A549 treated with CpdA at 1 μM for 4 hours (cell line): ENCODE measurements at places on chromosomes 5 and 9. TPM values are rescaled to one million over a fixed set of nuclear protein-coding genes. Genes with fewer than 3 reads are reported as not detected.

OR1Q1 gene
- 0.06 TPM in 1 of 5 replicates, not detected in the others for total RNA-seq

SPINK13 gene
- total RNA-seq = not detected in 5 replicates

BHMT2 gene
- total RNA-seq = not detected in 5 replicates

SMC2 gene
- total RNA-seq = 19.4 to 31.3 TPM (median 23.3 TPM) in 5 replicates

BRIX1 gene
- 52.9 to 62.0 TPM (median 56.7 TPM) in 5 replicates for total RNA-seq

BHMT gene
- 0.13 TPM in 1 of 5 replicates, not detected in the others for total RNA-seq

NME5 gene
- not detected in 5 replicates for total RNA-seq

DRD1 gene
- total RNA-seq = 0.83 to 1.4 TPM (median 1.0 TPM) in 5 replicates

RAB14 gene
- 44.3 to 46.3 TPM (median 44.7 TPM) in 5 replicates for total RNA-seq

PROB1 gene
- total RNA-seq = 0.27 to 0.33 TPM (median 0.31 TPM) in 5 replicates

FAM200C gene
- 2.0 to 2.6 TPM (median 2.1 TPM) in 5 replicates for total RNA-seq

MCCC2 gene
- total RNA-seq = 40.5 to 48.2 TPM (median 42.9 TPM) in 5 replicates

GABRB2 gene
- not detected in 5 replicates for total RNA-seq

LEAP2 gene
- total RNA-seq = 0.87 to 1.7 TPM (median 1.5 TPM) in 5 replicates
